H9 (cell line): ENCODE measurements at places on chromosomes 1 and 21.
A peak's percentile ranks its signal among the peaks of the same experiment; 100 is the strongest.

- DNase-seq = peak; percentile 81
Observed at GRCh38 chr1:207997486-207998268, 86.8 kb upstream of the CD34 start.

DNA sequence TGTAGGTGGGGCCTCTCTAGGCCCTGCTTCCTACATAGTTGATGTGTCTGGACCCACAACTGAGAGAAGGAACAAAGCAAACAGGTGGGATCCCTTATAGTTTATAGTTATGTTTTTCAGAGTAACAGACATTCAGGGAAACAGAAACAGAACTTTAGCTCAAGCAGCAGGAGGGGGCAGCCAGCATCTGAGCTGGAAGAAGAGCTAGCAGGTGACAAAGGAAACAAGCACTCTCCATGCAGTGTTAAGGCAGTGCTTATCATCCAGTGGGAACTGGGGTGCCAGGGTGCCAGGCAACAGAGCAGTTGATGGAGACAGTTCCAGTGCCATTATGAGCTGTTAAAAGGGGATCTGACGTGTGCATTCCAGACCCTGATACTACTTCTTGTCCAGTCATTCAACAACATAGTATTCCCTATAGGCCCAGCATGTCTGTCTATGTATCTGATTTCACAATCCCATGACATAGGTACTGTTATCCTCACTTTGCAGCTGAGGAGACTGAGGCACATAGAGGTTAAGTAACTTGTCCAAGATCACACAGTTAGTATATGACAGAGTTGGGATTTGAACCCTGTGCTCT lies 13.5 kb downstream of the HIVEP3 start:
- no peak for DNase-seq

DNA sequence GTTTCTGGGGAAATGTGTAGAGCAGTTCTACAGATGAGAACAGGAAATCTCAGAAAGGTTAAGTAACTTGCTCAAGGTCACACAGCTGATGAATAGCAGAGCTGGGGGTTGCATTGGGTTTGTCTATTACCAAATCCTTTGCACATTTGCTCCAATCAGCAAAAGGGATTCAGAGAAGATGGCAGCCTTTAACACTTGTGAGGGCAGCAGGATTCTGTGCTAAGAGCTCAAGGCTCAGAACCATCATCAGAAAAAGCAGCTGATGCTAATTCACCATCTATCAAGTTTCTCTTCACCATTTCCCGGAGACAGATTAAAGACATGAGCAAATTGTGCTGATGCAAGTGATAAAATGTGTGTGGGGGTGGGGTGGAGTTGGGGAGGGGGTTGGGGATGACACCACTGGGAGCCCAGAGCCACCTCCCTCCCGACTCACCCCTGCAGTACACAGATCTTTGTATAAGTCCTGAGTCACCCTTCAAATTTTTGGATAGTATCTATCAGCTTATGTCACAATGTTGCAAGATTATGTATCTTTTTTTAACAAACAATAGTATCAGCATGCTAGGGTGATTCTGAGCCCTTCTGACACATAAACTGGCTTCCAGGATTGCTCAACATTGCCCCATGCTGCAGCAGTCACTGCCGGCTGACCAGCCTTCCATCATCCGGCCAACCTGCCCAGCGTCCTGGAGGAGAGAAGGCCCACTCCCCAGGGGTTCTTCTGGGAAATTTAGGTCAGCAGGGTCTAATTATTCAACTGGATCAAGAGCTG lies 2.8 kb upstream of the SPSB1 start:
- DNase-seq = no peak

DNA sequence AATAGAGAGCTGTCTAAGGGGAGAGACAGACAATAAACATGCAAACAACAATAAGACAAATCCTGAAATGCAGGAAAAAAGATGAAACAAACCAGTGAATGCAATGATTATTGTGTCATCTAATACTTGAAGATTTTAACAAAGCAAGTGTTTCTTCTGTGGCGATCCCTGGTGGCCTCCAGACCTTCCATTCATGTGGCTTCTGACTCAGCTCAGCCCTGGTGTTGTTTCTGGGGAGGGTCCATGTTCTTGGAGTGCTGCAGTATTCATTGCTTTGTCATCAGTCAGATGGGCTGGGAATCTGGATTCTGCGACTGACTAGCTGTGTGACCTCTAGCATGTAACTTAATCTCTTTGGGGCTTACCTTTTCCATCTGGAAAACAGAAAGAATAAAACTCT lies 1.5 kb upstream of the C2CD4D start:
- no peak for DNase-seq

DNA sequence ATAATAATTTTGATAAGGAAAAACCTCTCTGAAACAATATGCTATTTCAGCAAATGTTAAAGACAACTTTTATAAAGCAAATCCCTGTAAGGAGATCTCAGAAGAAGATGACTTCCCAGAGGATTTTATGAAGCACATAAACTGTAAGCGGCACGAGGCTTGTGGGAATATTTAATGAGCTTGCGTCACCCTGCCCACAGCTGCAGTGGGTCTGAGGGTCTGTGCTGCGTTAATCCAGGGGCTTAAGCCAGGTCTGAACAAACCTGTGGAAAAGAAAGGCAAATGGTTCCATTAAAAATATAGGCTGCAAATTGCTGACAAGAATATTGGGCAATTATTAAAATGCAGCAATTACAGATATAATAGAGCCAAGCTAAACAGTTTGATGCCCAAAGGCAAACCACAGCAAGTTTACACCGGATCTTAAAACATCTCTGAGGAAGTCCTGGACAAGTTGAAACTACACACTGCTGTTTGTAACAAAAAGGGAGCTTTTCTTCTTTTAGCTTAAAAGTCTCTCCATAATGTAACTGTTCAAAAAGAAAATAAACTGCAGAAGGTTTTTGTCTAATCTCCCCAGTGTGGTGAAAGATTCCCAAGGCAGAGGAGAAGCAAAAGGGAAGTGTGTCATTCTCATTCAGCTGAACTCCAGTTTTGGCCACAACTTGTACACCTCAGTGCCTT lies 21.8 kb downstream of the TGFBR3 start:
- no peak for DNase-seq

DNA sequence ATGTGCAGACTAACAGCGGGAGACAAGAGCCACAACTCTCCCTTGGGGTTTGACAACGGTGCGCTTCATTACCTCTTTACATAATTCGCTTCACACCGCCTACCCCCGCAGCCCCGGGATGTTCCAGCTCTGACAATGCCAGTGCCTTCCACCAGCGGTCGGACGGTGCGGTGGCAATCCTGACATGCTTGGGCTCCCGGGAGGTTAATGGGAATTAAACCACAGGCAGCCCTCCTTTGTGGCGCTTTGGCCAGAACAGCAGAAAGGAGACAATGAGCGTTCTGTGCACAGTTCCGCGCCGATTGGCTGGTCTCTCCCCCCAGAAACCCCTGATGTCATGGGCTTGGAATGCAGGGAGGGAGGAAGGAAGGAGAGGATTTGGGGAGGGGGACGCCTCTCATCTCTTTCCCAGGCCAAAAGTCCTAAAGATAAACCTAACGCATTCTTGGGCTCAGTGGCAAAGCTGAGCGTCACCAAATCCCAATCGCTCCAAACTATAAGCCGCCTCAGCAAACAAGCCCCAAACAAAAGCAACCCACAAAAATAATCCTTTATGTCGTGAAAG lies 1.3 kb downstream of the CNN3 start:
- peak; percentile 92 for DNase-seq

GRCh38 chr1:23694371-23694770 lies 2.8 kb downstream of the RPL11 start:
- no peak for DNase-seq

DNA sequence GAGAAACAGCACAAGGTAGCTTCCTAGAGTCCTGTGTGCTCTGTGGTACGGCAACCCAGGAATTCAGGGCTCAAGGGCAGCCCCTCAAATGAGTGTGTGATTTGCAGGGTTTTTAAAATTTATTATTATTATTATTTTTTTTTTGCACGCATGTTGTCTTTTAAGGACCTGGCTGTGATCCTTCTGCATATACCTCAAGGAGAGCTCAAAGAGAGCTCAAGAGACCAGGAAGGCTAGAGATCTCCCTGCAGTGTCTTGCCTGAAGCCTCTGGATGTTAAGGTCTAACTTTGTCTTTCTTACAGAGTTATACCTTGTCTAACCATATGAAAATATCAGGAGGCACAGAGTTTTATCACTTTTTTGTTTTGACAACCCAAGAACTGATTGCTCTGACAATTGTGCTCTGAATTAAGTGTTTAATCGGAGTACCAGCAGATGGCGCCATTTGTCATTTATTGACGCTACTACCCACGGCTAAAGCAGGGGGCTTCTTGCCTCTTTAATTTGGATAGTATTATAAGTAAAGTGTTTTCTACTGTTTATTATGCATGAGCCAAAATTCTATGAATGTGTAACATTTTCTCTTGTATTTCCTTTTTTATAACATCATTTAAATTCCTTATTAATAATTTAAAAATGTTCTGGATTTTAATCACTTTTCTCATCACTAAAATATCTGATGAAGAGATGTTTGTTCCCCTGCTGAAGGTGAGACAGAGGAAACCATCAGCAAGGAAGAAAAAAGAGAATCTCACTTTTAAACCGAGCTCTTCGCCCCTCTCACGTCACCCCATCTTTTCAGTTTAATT lies 35.8 kb upstream of the LMO4 start:
- DNase-seq = peak; percentile 50

GRCh38 chr1:93958726-93959100 lies 49.5 kb upstream of the GCLM start:
- no peak for DNase-seq

GRCh38 chr1:76530953-76531352 lies 336.3 kb upstream of the ST6GALNAC5 start:
- DNase-seq = no peak

DNA sequence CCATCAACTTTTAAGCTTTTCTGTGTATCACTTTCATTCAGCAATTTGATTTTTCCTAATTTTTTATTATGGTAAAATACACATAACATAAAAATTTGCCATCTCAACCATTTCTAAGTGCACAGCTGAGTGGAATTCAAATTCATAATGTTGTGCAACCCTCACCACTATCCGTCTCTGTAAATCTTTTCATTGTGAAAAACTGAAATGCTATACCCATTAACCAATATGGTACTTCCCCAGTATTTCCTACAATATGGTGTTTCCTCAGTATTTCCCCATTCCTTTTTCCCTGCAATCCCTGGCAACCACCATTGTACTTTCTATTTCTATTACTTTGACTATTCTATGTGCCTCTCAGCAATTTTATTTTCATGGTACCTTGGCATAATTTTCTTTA lies 6.8 kb downstream of the STPG1 start:
- no peak for DNase-seq

DNA sequence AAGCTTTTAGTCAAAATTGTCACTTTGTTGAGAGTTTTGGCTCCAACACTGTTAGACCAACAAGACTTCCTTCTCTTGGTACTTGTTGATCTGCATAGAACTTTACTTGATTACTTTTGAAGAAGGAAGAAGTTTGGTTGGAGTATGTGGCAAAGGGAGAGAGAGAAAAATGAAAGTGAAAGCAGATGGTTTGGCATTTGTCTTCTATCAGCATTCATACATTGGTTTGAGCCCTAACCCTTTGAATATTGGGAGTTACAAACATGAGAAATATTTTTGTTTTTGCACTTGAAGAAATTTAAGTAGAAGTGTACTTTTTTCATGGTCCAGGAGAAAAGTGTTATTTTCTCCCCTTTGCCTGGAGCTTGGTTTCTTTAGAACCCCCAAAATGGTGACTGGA lies 169.8 kb downstream of the ADGRL4 start:
- DNase-seq = no peak

DNA sequence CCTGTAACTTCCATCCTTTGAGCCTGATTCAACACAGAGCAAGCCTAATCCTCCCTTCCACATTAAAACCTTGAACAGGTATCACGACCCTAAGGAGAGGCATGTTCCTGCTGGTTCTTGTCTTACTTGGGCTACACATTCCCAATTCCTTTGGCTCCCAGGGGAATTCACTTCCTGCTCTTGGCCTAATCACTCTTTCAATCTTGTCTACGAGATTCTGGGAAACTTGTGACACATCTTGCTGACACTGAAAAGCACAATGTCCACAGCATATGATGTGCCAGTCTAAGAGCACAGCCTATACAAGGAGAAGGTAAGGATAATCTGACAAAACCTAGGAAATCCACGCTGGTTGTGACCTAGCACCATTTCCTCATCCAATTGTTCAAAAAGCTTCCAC lies 163.9 kb downstream of the GABPA start:
- no peak for DNase-seq

- no peak for DNase-seq
Observed at GRCh38 chr1:165726841-165727240, 28.5 kb upstream of the ALDH9A1 start.

DNA sequence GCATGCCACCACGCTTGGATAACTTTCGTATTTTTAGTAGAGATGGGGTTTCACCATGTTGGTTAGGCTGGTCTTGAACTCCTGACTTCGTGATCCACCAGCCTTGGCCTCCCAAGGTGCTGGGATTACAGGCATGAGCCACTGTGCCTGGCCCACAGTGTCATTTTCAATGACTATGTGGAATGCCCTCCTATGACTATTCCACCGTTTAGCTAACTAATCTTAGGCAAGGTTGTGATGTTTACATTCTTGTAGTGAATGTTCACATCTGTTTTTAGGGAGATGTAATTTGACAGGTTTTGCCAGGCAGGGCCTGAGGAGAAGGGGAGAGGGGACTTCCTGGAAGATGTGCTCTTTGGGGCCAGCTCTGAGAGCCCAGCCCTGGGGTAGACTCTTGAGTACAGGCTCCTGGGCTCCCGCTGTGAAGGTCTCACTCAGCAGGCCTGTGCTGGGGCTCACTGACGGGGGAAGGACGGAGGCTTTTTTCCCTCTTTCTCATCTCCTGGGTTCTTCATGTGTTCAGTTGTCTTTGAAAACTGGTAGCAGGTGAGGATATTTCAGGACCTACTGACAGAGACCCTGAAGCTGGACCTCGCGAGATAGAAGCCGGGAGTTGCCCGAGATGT lies 13.2 kb downstream of the COQ8A start:
- DNase-seq = no peak

- DNase-seq = no peak
Observed at GRCh38 chr1:41650028-41650880, 165.8 kb upstream of the EDN2 start.

DNA sequence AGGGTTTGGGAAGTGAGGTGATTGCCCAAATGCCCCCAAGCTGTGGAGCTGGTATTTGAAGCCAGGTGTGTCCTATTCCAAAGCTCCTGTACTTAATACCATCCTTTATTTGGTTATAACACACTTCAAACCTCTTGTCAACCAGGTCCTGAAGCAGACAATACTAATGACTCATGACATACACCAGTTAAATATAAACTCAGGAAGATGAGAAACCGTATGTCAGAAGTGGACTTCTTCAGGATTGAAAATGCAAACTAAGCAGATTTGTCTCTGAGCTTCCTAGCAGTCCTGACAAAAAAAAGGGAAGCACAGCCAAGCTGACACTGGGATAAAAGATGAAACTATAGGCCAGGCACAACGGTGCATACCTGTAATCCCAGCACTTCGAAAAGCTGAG lies 70.6 kb downstream of the ALPL start:
- DNase-seq = no peak

DNA sequence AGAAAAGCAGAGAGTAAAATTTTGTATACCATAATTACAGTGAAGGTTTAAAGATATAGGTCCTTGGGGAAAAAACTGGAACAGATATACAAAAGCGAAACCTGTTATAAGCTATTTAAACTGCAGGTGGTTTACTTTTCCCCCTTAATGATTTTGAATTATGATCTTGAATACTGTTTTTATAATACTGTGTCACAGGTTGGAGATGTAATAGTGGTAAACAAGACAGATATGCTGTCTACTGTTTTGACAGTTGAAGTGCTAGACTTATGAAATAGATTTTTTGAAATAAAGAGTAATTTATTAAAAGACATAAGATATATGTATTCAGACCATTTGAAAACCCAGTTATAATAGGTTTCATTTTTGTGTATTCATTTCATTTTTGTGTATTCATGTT lies 129.4 kb downstream of the CD247 start:
- no peak for DNase-seq

- no peak for DNase-seq
Observed at GRCh38 chr1:2784854-2785630, 16.5 kb downstream of the TTC34 start.
